NCI-H748 treated with DMSO at 0.1 percent for 48 hours (cell line): ENCODE measurements at places on chromosomes 4 and X.

GRCh38 chrX:98111684-98112083, 1228.0 kb downstream of the RPA4 start:
- no peak for DNase-seq

- DNase-seq, result no peak
Observed at GRCh38 chr4:8276358-8277240, 7.0 kb downstream of the HTRA3 start.

DNA sequence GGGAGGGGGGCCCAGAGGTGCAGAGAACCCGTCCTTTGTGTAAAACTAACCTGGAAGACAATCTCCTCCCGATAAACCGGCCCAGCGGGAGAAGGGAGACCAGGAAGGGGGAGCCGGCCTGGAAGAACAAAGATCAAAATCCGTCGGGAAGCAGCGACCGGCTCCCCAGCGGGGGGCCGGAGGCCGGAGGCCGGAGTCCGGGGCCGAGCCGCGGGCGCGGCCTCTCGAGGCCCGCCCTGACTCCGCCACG, 552 bp downstream of the ZDHHC9 start:
- no peak for DNase-seq

- no peak for DNase-seq
Observed at GRCh38 chrX:18949291-18949943, 34.5 kb downstream of the PHKA2 start.

GRCh38 chrX:153874366-153875125, 11.4 kb downstream of the L1CAM start:
- no peak for DNase-seq

GRCh38 chr4:25001509-25001908, 29.2 kb downstream of the LGI2 start:
- no peak for DNase-seq

DNA sequence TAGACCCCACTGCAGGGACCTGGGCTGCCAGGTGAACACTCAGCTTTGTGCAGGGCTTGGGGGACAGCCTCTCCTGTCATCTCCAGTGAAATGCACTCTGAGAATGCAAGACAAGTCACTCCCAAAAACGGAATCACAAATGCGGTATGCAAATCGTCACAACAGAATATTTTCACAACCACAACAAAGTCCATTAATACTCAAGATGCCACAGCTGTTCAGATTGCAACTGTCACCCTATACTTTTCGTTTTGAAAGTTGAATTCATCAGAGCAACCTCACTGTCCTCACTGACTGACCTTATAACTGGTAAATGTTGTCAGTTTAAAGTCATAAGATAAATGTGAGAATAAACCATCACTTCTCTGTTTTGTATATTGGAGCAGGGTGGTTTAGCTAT, 16.6 kb downstream of the JAKMIP1 start:
- DNase-seq, result no peak

DNA sequence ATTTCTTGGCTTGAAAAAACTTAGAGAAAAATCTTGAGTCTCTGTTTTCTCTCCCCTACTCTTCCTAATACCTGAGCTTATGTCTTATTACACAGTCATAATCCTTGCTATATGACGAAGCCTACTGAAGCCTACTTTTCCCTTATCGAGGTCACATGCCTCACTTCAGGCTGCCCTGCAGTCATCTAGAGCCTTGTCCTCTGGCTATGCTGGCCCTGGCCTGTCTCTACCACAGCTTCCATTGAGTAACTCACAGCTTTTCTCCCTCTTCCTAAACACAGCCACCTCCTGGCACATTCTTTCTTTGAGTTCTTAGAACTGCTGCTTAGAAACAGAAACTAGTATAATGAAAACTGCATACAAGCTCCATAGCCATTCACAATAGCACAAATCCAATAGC, 1698.3 kb downstream of the STIM2 start:
- no peak for DNase-seq

DNA sequence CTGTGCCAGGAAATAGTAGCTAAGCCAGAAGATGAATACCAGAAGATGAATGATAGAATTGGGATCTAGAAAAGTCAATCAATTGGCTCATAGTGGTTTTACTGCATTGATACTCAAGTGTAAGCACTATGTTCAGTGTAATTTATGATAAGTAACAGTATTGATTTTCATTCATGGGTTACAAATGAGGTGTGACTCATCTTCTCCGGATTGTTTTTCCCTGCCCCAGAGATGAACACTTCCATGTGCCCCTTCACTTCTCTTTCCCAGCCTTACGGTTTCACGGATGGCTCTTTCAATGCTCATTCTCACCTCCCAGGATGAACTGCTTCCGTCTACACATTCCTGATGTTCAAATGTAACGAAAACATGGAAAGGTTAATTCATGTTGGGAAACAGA, 9.8 kb upstream of the GUCY1B1 start:
- no peak for DNase-seq

DNA sequence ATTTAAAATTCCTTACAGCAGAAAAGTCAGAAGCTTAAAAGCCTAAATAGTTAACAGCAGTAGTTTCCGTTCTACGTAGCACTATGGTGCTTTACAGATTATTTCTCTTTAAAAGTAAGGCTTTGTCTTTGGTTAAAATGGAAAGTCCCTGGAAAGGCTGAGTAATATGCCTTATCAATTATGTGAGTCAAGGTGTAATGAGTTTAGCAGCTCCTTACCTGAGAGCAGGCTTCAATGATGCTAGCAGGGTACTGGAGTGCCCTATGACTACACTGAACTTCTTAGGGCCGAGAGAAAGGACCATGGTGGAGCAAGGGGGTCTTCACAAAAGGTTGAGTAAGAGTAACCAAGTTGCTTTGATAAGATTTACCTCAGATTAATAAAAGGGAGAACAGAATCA, 12.6 kb upstream of the NKX6-1 start:
- no peak for DNase-seq

GRCh38 chr4:169268951-169269760, 1.6 kb downstream of the SH3RF1 start:
- no peak for DNase-seq

DNA sequence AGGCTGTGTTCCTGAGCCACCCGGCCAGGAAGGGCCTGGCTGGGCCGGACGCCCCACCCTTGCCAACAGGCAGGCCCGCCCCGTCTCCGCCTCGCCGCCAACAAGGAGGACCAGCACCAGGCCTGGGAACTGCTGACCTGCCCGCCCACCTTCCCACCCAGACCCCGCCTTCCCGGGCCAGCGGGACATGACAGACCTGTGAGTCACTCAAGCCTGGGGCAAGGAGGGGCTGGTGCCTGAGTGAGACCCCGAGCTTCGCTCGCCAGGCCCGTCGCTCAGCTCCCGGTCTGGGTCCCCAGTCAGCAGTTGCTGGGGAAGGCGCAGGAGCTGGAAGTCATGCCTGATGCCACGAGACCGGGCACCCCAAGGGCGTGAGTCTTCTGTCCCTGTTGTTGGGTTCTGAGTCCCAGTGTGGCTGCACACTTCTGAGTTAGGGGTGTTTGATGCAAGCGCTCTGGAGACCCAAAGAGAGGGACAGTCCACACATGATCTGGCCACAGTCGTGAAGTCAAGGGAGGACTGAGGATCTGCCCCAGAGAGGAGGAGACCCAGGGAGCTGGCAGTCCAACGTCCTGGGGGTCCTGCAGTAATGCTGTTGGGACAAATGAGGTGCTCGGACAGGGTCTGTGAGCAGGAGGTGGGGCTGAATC, at the start of gene DNASE1L1:
Gene DNASE1L1 (minus strand): TSS at position 33 of the 650 bp plus-strand sequence. CDS start 3,686 bp downstream, outside the sequence.
- DNase-seq, result no peak

DNA sequence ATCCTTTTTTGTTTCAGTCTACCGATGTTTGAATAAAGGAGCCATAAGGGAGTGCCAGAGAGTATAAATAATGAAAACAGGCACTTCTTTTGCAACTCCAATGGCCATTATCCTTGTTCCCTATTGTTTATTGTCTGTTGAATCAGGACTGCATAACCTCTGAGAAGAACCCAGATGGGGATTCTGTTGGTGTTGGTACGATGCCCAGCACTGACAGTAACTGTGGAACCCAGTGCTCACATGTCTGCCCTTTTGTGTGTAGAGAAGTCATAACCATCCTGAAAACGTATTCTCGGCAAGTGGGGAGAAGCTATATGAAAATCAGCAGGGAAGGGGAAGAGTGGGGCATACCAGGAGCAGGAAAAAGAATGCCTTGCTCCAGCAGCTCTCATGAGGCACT, 195.1 kb upstream of the EDNRA start:
- no peak for DNase-seq

DNA sequence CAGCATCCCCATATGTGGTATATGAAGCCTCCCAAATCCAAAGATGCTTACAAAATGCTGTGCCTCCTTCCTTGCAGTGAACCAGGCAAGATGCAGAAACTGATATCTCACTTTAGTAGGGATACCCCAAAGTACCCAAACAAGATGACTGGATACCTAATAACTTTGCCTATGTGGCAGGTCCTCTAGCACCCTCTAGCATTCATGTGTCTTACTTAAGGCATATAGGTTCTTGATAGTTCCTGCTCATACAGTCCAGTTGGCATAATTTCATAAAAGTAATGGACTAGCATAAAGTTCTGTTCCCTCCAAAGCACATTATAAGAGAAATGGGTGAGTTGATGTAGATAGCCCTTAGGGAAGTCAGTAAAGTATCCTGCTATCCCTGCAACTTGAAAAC, 36.8 kb upstream of the SPP1 start:
- no peak for DNase-seq

GRCh38 chr4:78354782-78355181, 196.8 kb upstream of the ANXA3 start:
- no peak for DNase-seq

DNA sequence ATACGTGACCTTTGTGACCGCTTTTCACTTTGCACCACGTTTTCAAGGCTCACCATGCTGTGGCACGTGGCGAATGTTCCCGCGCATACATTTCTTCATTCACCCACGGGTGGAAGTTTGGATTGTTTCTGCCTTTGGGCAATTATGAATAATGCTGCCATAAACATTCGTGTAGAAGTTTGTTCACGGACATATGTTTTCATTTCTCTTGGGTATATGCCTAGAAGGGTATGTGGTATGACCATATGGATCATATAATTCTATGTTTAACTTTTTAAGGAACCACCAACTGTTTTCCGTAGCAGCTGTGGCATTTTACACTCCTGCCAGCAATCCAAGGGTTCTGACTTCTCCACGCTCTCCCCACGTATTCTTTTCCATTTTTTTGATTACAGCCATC, 60.9 kb upstream of the MXD4 start:
- DNase-seq, result no peak

- DNase-seq, result no peak
Observed at GRCh38 chrX:131795442-131796229, 227.5 kb upstream of the STK26 start.

DNA sequence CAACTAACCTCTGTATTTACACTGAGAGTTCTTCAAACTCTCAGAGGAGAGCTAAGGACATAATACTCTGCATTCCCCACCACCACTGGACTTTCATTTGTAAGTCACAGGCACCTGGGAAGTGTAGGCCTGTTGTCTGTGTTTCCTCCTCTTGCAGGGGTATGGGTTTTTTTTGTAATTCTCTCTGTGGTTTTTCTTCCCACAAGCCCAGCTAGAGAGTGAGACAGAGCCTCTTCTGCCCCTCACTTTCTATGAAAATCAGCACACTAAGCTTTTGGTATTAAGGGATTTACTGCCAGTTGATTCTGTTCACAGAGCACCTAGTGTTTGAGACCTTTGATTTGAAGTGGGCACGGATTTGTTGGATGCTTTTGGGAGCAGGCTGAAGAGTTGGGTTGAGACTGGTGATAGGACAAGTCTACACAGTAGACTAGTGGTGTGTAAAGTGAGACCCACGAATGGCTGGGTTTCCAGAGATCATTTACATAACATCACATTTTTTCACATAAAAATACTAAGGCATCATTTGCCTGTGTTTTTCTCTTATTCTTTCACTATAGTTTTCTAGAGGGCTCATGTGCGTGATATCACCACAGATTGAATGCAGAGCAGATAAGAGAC, 28.9 kb upstream of the WDR17 start:
- no peak for DNase-seq

GRCh38 chr4:41655177-41655576, 93.3 kb downstream of the PHOX2B start:
- no peak for DNase-seq

- DNase-seq, result no peak
Observed at GRCh38 chr4:2771264-2771663, 15.1 kb upstream of the TNIP2 start.

- DNase-seq, result no peak
Observed at GRCh38 chr4:95627709-95628108, 78.9 kb upstream of the UNC5C start.

DNA sequence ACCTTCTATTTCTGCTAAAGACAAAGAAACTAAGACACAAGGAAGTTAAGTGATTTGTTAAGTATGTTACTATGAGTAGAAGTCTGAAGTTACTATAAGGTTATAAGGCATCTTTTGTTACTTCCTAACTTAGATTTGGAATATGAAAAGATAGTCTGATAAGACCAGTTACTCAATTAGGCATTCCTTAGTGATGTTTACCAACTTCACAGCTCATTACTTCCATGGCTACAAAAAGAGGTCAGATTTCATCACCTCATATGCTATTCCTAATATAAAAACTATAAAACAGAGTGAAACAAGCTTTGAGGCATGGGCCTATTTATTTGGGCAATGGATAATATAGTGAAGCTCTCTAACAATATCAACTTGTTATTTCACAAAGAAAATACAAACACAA, 143.1 kb downstream of the TBCK start:
- no peak for DNase-seq

DNA sequence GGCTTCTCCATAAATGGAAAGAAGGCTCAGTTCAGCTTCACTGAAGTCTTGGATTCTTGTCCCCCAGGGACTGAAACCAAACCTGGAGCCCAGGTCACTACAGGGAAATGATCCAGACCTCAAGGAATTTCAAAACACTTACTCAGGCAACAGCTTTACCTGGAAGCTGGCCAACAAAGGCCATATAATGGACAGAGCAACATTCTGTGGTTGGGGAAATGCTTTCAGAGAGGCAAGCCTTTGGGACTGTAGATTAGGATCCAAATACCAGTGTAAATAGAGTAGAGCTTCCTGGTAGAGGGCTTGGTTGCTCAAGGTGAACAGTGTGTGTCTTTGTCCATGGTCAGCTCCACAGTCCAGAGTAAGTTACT, 57.0 kb upstream of the PROM1 start:
- no peak for DNase-seq
